Spleen (tissue), 13 donors: ENCODE measurements at places on chromosomes 1 and 21. TPM values are rescaled to one million over a fixed set of nuclear protein-coding genes. Genes with fewer than 3 reads are reported as not detected.

TENT5C gene
- 181 TPM for total RNA-seq

UBE2U gene
- total RNA-seq: not detected

MYBPH gene
- 0.64 TPM for total RNA-seq

RHD gene
- total RNA-seq: not detected

SLC6A17 gene
- not detected for total RNA-seq

FAM78B gene
- total RNA-seq: 1.6 TPM

RGS7 gene
- 0.56 TPM for total RNA-seq

WDR64 gene
- total RNA-seq: not detected

C1orf21 gene
- 24.2 TPM for total RNA-seq

SPRR1A gene
- not detected for total RNA-seq

ATAD3A gene
- total RNA-seq: 20.3 TPM

RASSF5 gene
- 150 TPM for total RNA-seq

ITLN2 gene
- not detected for total RNA-seq

H3-3A gene
- 685 TPM for total RNA-seq

GPR161 gene
- 3.9 TPM for total RNA-seq

PLD5 gene
- 0.44 TPM for total RNA-seq

AGT gene
- 0.19 TPM for total RNA-seq

SDC3 gene
- 147 TPM for total RNA-seq

TCHHL1 gene
- total RNA-seq: not detected

CYP4A22 gene
- total RNA-seq: not detected

ADORA1 gene
- 8.5 TPM for total RNA-seq
